T47D (cell line): ENCODE measurements at places on chromosomes 16 and 17.

- DNase-seq = no peak
These were observed 215.8 kb downstream of the TANC2 start for GRCh38 chr17:63181856-63182255.

DNA sequence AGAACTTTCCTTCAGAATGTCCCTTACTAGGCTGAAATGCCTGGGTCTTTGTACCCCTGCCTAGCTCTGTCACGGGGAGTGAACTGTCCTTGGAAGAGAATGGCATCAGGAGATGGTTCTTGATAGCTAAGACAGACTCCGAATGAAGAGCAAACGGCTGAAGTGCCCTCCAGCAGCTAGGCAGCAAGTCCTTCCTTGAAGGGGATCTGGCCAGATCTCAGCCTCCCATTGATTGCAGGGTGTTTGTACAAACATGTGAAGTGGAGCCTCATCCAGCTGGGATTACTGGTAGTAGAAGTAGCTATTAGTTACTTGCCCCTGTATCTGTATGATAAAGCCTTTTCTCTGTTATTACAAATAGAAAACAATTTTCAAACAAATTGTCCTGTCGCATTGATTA is 30.9 kb downstream of the LRRC36 start:
- DNase-seq = no peak

GRCh38 chr16:54928016-54928356 is 2.7 kb upstream of the IRX5 start:
- no peak for DNase-seq

- no peak for DNase-seq
These were observed 10.2 kb downstream of the PIK3R5 start for GRCh38 chr17:8955021-8955959.

GRCh38 chr17:80704381-80704819 is 159.8 kb downstream of the RPTOR start:
- DNase-seq = no peak

GRCh38 chr17:40315678-40316570 is 6.9 kb downstream of the RARA start:
- DNase-seq = no peak

DNA sequence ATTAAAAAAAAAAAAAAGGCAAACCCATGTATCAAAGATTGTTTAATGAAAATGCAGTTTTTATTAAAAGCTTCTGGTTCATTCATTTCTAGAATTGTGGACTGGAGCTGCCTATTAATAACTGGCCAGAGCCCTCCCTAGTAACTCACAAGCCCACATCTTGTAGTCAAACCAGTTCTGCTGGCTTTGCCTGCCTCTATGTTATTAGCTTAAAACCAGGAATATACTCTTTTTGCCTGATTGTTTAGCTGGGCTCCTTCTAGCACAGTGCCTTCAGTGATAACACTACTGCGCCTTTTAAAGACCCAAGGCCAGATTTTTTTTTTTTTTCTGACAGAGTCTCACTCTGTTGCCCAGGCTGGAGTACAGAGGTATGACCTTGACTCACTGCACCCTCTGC is 26.0 kb downstream of the TAC4 start:
- no peak for DNase-seq

DNA sequence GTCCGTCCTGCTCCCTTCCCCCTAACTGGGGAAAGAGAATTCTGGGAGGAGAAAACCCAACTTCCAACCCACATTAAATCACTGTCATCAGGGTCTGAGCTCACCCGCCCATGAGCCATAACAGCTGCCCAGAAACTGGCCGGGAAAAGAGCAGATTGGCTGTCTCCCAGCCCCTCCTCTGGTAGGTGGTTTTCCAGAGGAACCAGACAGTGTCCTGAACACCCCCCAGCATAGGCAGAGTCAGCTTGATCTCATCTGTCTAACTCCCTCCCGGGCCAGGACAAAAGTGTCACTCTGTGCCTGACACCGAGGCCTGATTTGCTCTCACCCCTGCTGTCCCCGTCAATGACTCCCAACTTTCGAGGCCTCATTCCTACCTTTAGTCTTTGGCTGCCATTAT is 197.0 kb downstream of the AXIN2 start:
- no peak for DNase-seq

GRCh38 chr17:61634942-61635538 is 44.0 kb upstream of the NACA2 start:
- no peak for DNase-seq

DNA sequence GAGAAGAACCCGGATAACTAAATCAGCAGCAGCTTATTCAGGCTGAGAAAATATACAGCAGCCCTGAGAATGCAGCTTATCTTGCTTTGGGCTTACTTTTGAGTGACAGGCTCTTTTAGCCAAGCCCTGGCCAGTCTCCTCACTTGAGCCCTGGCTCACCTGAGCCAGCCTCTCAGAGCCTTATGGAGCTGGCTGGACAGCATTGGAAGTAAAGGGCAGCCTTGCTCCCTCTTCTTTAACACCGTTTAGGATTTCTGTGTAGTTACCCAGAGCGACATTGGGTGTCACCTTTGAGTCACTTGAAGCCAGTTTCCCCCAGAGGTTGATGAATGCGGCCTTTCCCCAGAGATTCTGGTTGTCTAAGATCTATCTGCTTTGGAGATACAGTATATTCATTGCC is 7.7 kb upstream of the NPIPB2 start:
- peak; percentile 48 for DNase-seq

- DNase-seq = no peak
These were observed 23.6 kb downstream of the ADAM11 start for GRCh38 chr17:44782326-44782850.

GRCh38 chr16:11386791-11387546 is 41.7 kb downstream of the RMI2 start:
- no peak for DNase-seq

- DNase-seq = no peak
These were observed 29.8 kb downstream of the ANKRD40 start for GRCh38 chr17:50677851-50678375.

DNA sequence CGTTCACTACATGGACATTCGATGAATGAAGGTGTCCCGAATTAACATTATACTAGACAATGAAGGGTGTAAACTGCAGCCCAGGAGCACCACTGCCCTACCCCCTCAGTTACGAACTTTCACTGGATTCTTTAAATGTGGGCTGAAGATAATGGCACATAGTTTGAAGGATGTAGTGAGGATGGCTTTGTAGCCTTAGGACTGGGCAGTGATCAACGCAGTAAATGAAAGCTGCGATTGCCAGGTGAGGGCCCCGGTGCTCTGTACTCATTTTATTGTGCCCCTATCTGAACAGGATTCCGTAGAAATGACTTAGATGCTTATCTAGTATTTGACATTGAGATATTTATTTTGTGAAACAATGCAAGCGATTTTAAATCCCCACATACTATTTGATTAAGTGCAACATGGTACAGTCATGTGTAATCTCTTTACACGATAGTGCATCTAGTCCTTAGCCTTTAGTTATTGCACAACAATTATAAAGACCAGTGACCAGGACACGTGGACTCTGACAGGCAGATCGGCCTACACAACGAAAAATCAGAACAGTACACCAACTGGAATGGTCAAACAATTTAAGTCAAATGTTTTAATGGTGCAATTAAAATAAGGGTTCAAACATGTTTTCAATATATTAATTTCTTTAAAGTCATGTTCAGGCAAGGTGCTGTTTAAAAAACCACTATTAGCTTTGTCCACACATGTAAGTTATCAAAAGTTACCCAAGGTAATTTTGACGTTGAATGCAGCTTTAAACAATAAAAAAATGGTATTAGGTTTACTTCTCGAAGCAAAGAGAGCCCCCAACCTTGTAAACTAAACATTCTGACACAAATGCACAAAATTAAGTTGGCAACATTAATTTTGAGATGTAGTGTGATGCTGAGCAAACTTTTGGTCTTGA is 17.4 kb upstream of the ERN1 start:
- DNase-seq = no peak

- DNase-seq = no peak
These were observed 451.4 kb upstream of the CCL2 start for GRCh38 chr17:33803686-33804085.

- DNase-seq = no peak
These were observed 179.7 kb downstream of the RAB11FIP4 start for GRCh38 chr17:31570951-31571892.

GRCh38 chr17:54085020-54085419 is 262.3 kb downstream of the KIF2B start:
- DNase-seq = no peak

GRCh38 chr16:12348733-12349704 is 372.5 kb downstream of the SNX29 start:
- no peak for DNase-seq

DNA sequence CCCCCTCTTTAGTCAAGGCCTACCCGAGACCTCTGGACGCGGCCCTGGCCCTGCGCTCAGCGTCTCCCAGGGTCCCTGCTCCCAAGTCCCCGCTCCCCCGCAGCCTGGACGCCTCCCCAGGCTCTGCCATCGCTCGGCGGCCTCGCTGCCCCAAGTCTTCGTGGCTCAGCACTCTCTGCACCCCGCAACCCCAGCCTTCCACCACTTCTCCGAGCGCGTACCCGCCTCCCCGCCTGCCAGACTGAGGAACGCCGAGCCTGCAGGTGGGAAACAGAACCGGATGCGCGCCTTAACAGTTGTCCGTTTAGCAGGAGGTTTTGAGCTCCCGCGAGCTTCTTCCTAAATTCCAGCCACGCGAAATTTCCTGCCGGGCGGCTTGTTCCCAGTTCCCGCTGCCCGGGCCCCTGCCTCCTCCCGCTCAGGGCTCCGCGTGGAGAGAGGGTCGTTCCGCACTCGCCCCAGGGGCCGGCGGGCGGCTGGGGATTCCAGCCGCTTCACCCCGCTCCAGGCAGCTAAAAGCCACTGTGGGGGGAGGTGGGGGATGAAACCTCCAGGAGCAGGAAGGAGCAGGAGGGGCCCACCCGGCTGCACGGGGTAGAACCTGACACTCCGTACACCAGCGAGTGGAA is 87.7 kb downstream of the KCNJ12 start:
- no peak for DNase-seq

- no peak for DNase-seq
These were observed 3.0 kb upstream of the ITPRIPL2 start for GRCh38 chr16:19110537-19111360.

DNA sequence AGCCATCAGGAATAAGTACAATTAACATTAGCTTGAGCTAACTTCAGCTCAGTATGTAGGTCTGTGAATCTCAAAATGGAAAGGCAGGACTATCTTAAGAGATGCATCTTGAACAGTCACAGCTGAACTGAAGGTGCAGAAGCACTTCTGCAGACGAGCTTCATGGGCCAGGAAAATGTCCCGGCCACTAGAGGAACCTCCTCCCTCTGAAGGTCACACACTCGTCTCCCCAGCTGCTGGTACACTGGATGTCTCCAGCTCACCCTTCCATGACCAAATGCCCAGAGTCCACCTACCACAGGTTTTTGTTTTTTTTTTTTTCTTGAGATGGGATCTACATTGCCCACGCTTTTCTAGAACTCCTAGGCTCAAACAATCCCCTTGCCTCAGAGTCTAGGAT is 33.2 kb downstream of the WDR59 start:
- DNase-seq = no peak

GRCh38 chr16:86903068-86903467 is 324.7 kb downstream of the FOXL1 start:
- no peak for DNase-seq

- DNase-seq = no peak
These were observed 466.3 kb downstream of the SOX9 start for GRCh38 chr17:72587156-72587555.

GRCh38 chr17:27793168-27793905 is 7.0 kb downstream of the NOS2 start:
- no peak for DNase-seq

- DNase-seq = no peak
These were observed 32.8 kb upstream of the MNT start for GRCh38 chr17:2433696-2434095.

DNA sequence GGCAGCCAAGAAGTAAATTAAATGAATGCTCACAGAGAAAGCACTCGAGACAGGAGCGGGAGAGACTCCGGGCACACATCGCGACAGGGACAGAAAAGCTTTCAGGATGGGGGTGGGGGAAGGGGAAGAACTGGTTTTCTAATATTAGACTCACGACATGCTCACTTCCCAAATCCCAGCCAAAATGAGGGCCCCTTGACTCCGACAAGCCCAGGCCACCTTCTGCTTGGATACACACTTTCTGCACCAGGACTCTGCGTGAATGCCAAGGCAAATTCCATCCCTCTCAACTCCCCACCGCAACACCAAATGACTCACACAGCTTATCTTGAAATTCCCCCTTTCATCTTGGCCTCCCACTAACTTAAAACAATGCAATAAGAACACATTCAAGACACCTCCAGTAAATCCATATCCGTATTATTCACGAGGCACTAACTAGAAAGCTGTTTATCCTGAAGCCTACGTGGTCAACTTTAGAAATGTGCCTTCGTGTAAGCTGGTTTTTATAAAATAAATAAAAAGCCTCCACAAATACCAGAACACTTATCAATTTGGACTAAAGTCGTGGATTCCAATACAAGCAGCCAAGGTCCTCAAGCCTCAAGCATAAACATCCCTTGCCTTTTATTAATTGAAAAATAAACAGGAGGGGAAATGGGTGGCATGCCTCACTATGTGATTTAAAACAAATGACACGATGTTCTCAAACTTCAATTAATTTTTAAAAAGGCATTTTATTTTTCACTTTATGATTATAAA is 46.1 kb downstream of the NXN start:
- DNase-seq = no peak

- DNase-seq = no peak
These were observed 27.7 kb upstream of the FAAP100 start for GRCh38 chr17:81579821-81580321.

DNA sequence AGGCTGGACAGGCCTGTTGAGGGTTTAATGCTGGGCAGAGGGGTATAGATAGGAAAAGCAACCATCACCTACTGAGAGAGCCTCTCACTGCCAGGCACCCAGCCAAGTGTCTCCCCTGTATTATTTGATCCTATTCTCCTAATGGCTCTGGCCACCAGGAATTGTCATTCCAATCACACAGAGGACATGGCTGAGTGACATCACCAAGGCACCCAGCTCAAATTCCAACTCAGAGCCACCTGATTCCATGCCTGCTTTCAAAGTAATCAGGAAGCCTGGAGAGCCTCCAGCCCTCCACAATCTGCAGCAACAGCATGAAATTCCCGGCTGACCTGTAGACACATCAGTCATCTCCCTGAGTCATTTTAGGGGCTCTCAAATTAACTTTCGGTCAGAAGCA is 368.9 kb upstream of the C16orf82 start:
- DNase-seq = no peak

- no peak for DNase-seq
These were observed 413.4 kb downstream of the CDH13 start for GRCh38 chr16:83040174-83040573.
